ENCODE measurements at places on chromosomes 13 and 19.

DNA sequence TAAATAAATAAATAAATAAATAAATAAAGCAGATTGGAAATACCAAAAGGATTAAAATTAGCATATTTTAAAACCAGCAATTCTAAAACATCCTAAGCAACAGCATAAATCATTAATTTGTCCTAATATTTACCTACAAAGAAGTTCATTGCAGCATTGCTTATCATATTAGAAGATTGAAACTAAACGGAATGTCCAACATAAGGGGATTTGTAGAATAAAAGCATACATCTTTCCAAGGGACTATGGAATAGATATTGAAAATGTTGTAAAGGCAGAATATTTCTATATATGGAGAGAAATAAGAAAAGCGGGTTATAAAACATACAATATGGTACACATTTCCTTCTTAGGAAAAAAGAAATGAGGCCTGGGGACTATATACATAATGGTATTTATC is 71.1 kb upstream of the RFC3 start:
- DNase-seq = no peak

DNA sequence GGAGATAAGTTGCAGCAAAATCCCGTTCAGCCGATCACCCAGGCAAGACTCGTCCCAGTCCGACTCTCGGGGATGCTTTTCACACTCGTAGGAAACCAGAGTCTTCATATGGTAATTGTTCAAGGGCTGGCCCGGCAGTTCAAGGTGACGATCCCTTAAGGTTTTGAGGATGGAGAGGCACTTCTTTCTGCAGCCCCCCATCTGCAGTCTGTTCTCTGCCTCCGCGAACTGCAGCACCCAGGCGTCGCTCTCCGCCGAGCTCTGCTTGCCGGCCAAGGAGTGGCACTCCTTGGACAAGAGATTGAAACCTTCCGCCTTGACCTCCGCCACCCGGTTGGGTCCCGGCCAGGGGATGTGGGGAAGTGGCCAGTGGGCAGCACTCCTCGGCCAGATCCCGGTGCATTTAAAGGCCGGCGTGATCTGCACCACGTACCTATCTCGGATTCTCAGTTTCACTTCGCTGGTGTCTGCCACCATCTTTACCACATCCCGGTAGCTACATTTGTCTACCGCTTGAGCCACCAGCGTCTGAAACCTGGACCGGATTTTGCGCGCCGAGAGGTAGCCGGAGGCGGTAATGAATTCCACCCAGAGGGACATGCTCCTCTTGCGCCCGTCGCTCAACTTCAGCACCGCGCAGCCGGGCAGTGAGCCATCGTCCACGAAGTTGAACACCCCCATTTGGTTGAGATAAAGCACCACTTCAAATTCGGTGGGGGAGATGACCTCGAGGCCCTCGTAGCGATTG is 1.1 kb downstream of the MAB21L1 start:
- no peak for DNase-seq

DNA sequence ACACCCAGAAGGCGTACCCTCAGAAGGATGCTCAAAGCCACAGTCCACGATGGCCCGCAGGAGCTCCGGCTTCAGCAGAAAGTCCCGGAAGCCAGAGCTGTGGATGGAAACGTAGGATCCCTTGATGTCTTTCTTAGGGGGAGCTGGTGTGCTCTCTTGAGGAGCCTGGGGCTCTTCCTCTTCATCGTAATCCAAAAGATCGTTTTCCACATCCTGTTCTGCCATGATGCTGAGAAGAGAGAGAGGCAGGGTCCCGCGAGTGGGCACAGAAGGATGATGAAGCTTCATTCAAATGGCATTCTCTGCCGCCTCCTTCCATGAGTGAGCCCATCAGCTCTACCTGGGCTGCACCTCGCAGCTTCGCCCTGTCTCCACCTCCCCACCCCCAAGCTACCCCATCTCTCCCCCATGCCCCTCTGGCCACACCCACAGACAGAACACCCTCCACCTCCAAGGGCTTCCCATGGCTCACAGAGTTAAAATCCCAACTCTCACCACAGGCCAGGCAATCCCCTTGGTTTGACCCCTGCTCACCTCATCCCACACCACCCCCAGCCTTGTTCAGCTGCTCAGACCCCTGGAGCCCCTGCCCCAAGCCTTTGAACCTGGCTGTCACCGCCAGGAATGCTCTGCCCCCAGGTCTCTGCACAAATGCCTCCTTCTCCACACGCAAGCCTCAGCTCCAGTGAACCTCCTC is 6.0 kb downstream of the DDX39A start:
- no peak for DNase-seq

- DNase-seq = no peak
These were observed 17.4 kb upstream of the POMP start for GRCh38 chr13:28641600-28641926.

GRCh38 chr13:112781287-112781686 is 91.4 kb downstream of the ATP11A start:
- DNase-seq = no peak

- DNase-seq = peak; percentile 39
These were observed 77.8 kb downstream of the TUBGCP3 start for GRCh38 chr13:112510002-112510780.

DNA sequence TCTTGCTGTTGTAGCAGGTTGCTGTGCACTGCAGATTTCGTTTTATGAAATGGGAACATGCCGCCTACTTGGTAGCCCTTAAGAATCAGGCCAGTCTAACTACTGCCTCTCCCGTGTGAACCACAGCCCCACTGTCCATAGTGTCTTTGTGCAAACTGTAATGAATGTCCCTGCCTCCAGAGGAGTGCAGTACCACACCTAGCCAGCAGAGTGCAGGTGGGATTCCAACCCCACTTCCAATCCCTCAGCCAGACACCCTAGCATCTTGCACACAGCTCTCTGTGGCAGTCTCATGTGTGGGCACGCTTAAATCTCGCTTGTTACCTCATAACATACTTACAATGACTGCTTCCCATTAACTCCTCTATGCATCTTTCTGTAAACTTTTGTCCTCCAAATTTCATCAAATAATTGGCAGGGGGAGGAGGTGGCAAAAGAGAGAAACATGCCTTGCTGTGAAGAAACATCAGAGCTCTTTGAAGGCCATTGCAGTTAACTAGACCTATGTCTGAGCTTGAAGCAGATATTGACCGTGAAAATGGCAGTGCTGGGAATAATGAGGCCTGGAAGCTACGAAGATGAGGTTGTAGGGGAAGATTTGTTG is 47.2 kb downstream of the ZAR1L start:
- no peak for DNase-seq

GRCh38 chr13:84137292-84137691 is 255.0 kb upstream of the SLITRK1 start:
- no peak for DNase-seq

GRCh38 chr19:38649305-38650171 is 2.1 kb downstream of the ACTN4 start:
- no peak for DNase-seq

GRCh38 chr13:24613755-24614154 is 66.5 kb upstream of the ATP12A start:
- no peak for DNase-seq

DNA sequence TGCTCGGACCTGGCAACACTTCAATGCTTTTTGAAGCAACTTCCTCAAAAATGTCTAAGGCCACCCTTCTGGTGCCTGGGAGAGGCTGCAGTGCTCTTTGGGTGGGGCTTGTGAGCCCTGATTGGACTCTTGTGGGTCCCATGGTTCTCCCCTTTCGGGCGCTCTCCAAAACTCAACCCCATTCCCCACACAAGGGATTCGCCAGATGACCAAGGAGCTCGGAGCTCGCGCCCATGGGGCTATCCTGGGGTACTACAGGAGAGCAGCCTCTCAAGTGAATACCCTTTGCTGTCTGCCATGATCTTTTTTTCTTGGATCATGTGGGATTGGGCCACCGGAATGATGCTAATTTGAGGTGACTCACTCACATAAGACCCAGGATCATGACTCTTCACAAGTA is 29.7 kb upstream of the KL start:
- DNase-seq = no peak

GRCh38 chr13:30394751-30395191 is 27.5 kb upstream of the UBE2L5 start:
- DNase-seq = no peak

DNA sequence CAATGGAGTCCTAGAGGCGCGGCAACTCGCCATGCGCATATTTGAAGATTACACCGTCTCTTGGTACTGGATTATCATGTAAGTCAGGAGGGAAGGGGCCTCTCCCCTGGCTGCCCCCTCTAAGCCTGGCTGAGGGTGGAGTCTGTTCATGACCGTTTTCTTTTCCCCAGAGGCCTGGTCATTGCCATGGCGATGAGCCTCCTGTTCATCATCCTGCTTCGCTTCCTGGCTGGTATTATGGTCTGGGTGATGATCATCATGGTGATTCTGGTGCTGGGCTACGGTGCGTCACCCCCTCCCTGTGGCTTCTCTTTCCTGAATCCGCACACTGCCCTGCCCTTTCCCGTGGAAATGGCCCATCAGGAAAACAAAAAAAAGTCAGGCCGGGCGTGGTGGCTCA is 6.5 kb downstream of the SLC44A2 start:
- no peak for DNase-seq

- no peak for DNase-seq
These were observed 57.9 kb downstream of the SPACA7 start for GRCh38 chr13:112434032-112434431.
